NCI-H2171 (cell line): ENCODE measurements at places on chromosomes 3 and 15.
A peak's percentile ranks its signal among the peaks of the same experiment; 100 is the strongest.

- DNase-seq = no peak
Measured at GRCh38 chr3:108998436-108998835, 44.8 kb upstream of the GUCA1C start.

DNA sequence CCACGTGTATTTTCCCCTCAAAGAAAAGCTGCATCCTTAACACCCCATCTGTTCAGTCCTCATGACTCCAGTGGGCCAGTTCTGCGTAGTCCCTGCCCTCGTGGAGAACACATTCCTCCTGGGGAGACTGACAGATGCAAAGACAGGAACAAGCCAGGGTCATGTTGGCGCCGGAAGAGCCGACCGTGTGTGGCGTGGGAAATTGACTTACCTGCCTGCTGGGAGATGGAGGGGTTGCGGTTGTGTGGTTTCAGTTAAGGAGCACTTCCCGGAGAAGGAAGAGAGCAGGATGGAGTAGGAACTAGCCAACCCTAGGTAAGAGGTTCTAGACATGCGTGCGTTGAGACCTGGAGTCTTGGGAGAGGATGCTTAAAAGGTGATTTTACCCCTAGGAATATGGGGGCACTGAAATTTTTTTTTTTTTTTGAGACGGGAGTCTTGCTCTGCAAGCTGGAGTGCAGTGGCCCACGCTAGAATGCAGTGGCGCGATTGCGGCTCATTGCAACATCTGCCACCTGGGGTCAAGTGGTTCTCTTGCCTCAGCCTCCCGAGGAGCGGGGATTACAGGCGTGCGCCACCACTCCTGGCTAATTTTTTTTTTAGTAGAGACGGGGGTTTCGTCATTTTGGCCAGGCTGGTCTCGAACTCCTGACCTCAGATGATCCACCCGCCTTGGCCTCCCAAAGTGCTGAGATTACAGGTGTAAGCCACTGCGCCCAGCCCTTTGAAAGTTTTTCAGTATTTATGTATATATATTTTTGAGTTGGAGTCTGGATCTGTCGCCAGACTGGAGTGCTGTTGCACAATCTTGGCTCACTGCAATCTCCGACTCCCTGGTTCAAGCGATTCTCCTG, 1.4 kb downstream of the VHL start:
- DNase-seq = no peak

- no peak for DNase-seq
Measured at GRCh38 chr3:65478551-65479500, 559.9 kb downstream of the MAGI1 start.

DNA sequence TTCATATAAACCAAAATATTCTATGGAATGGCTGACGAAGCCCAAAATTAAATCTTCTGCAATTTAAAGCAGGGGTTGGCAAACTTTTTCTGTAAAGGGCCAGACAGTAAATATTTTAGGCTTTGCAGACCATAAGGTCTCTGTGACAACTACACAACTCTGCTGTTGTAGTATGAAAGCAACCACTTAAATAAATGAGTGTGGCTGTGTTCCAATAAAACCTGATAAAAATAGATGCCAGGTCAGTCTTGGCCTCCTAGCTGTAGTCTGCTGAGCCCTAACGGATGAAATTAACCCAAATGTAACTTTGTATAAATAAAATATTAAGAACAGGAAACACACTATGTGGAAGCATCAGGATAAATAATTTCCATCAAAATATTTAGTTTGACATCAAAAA, 104.2 kb downstream of the FBXL22 start:
- DNase-seq = no peak

DNA sequence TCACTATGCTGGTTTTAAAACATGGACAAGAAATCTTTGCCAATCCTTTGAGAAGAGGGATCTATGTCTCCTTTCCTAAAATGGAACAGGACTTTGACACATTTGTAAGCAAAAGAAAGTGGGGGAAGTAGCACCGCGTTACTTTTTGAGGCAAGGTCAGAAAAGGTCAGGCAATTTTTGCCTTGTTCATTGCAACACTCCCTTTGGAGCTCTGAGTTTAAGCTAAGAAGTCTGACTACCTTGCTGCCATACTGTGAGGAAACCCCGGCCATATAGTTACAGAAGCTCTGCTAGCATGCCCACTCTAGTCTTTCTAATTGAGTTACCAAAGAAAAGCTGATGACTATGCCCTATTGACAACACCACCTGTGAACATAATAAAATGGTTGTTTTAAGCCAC, 1.4 kb downstream of the FAM227B start:
- DNase-seq = no peak

- no peak for DNase-seq
Measured at GRCh38 chr3:114651555-114651954, 357.7 kb downstream of the TIGIT start.

GRCh38 chr3:127629467-127630403, 750 bp downstream of the PODXL2 start:
- peak; percentile 12 for DNase-seq

- no peak for DNase-seq
Measured at GRCh38 chr15:31294067-31294466, 32.6 kb upstream of the KLF13 start.

DNA sequence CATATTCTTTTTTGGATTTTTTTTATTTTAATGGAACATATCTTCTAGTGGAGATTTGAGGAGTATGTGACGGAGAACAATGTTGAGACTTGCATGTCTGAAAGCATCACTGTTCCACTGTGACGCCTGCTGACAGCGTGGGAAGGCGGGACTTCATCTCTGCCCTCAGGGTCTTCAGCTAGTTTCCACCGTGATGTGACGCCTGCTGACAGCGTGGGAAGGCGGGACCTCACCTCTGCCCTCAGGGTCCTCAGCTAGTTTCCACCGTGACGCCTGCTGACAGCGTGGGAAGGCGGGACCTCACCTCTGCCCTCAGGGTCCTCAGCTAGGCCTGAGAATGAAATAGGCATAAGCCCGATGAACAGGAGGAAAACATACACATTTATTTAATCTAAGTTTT, 70.7 kb downstream of the LMLN start:
- no peak for DNase-seq

GRCh38 chr3:190346541-190346940, 24.3 kb upstream of the CLDN1 start:
- no peak for DNase-seq

- no peak for DNase-seq
Measured at GRCh38 chr15:90463381-90463780, 66.3 kb upstream of the CRTC3 start.

- no peak for DNase-seq
Measured at GRCh38 chr15:68730976-68731897, 89.5 kb downstream of the ANP32A start.

- no peak for DNase-seq
Measured at GRCh38 chr3:155303540-155304097, 10.1 kb upstream of the STRIT1 start.

- no peak for DNase-seq
Measured at GRCh38 chr3:111725706-111726105, 130.6 kb upstream of the ZBED2 start.

DNA sequence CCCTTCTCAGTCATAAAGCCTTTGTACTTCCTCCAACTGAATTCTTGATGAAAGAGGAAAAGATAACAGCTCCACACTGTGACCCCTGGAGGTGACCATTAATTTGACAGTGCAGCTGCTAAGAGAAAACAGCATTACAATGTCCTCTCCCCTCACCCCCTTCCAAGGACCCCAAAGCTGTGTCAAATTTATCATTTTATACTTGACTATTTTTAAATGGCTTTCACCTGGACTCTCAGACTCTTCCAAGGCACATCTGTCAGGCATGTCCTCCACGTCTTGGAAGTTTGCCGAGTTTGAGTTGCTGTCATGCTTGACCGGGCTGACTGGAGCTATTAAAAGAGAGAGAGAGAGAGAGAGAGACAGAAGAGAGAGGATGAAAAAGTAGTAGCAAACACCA, 236.5 kb downstream of the WDR72 start:
- peak; percentile 41 for DNase-seq

- no peak for DNase-seq
Measured at GRCh38 chr15:35445891-35446290, 100.1 kb downstream of the DPH6 start.

- no peak for DNase-seq
Measured at GRCh38 chr3:38268087-38268486, 2.5 kb downstream of the SLC22A13 start.

- no peak for DNase-seq
Measured at GRCh38 chr15:72599855-72600464, 54.5 kb upstream of the GOLGA6B start.

DNA sequence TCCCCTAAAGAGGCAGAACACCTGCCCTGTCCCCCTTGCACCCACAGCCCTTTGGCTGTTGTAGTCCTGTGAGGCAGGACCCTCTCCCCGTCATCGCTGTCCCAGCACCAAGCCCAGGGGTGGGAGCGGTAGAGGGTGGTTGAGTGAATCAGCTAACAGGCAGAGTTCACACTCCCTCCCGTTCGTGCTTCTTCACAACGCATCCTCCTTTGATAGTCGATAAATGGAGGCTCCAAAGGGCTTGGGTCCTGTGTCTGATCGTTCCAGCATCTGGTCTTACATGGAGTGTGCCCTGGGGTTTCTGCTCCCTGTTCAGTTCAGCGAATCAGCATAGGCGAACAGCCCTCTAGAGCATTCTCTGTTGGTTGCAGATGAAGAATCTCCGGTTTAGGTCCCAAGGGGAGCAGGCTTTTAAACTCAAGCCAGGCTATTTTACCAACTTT, 820 bp upstream of the HMCES start:
- peak; percentile 26 for DNase-seq

- no peak for DNase-seq
Measured at GRCh38 chr15:65743637-65744252, 48.3 kb downstream of the DENND4A start.

DNA sequence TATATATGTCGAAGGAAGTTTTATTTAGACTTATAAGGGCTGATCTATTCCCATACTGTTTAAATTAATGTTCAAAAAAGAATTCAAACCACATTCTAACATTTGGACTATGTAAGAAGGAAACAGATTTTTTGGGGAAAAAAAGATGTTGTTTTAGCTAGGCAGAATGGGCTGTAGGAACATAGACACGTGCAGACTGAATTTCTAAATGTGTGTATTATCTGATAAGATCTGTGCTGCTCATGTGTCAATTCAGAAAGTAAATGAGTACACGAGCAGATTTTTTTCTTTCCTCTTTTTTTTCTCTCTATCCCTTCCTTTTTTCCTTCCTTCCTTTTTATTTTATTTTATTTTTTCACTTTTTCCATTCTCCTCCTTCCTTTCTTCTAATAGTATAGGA, 259.5 kb upstream of the KCNH8 start:
- no peak for DNase-seq

DNA sequence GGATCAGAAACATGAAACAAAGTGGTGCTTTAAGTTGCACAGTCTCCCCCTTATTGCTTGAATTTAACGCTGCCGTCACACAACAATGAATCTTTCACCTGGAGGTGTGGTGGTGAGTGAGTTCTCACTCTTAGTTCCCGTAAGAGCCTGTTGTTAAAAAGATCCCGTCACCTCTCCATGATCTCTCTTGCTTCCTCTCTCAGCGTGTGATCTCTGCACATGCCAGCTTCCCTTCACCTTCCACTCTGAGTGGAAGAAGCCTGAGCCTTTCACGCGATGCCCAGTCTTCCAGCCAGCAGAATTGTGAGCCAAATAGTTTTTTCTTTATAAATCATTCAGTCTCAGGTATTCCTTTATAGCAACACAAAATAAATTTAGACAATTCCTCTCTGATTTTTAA, 136.7 kb upstream of the CHL1 start:
- no peak for DNase-seq

- no peak for DNase-seq
Measured at GRCh38 chr3:76724706-76725105, 315.2 kb upstream of the ROBO2 start.

DNA sequence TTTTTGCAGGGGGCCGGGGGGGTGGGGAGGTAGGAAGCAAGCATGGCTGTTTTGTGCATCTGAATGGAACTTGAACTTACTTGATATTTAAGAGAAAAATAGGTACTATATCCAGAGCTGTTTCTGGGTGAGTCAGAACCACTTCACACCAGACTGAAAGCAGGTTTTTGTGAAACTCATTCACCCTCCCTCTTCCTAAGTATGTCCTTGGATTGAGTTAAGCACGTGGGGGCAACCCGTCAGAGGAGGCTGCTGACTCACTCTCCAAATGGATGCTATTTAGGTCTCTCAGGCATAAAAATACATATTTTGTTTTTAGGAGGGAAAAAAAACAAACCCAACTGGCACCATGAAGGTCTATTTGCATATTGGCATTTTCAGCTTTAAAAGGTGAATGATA, 270.3 kb downstream of the RYR3 start:
- DNase-seq = no peak

- no peak for DNase-seq
Measured at GRCh38 chr3:66372681-66373350, 128.0 kb downstream of the LRIG1 start.

- no peak for DNase-seq
Measured at GRCh38 chr3:37224879-37225278, 50.5 kb upstream of the LRRFIP2 start.

GRCh38 chr3:109346770-109347295, 9.5 kb upstream of the DPPA4 start:
- DNase-seq = no peak

DNA sequence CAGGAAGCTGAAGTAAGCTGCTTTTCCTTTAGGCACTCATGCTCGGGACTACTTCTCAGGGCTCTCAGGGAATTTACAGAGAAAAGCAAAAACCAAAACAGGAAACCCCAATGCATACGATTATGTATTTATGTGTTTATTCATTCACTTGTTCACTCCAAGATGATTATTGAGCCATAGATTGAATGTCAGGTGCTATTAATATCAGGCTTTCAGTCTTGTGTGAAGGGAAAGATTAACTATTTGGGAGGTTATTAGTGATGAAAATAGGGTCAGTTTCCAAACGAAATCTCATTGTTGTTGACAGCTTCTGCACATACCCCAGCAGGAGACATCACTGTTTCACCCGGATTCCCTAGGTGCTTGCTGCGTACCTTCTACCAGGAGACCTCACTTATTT, 135.8 kb downstream of the NEK11 start:
- DNase-seq = no peak

DNA sequence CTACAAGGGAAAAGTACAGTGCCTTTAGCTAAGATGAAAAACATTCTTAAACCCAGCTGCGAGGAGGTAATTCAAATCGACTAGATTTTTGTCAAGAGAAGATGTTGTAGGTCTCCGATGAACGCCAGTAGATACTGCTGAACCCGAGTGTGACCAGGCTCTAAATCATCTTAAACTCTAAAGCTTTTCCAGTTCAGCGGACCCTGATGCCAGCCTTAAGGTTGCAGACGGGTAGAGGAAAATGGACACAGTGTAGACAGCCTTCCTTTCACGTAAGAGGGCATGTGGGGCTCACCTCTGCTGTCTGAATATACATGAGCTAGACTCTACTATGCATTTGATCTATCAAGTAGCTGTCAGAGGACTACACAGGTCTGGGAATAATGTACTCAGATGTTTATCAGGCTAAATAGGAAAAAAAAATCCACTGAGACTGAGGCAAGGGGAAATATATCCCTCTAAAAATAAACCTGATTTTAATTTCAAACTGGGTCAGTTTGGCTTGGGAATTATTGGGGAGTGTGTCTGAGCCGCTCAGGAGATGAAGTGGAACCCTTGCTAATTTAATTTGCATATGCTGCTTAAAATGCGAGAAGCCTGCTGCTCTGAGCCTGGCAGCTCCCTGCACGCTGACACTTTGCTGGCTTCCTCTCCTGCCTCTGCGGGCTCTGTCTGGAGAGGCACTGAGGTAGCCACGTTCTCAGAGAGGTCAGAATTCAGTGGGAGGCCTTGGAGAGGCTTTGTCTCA, 151.9 kb downstream of the CADPS start:
- no peak for DNase-seq
